ENCODE measurements at places on chromosomes 2 and 18. TPM values are rescaled to one million over a fixed set of nuclear protein-coding genes. Genes with fewer than 3 reads are reported as not detected.

The GNLY gene
- 1.8 TPM for polyA plus RNA-seq

The GALNT14 gene
- polyA plus RNA-seq, result 35.5 TPM

The PKDCC gene
- polyA plus RNA-seq, result 421 TPM

The CCDC178 gene
- 1.9 TPM for polyA plus RNA-seq

The CD8A gene
- 0.36 TPM for polyA plus RNA-seq

The PROKR1 gene
- polyA plus RNA-seq, result 0.21 TPM

The PLB1 gene
- 1.3 TPM for polyA plus RNA-seq

The DSEL gene
- polyA plus RNA-seq, result 22.5 TPM

The TMEM200C gene
- 1.1 TPM for polyA plus RNA-seq

The IL1F10 gene
- not detected for polyA plus RNA-seq

The NETO1 gene
- 0.43 TPM for polyA plus RNA-seq

The IL18RAP gene
- 0.17 TPM for polyA plus RNA-seq

The KANSL1L gene
- 77.8 TPM for polyA plus RNA-seq

The CROCC2 gene
- 0.06 TPM for polyA plus RNA-seq

The COLEC12 gene
- polyA plus RNA-seq, result 25.4 TPM

The MROH2A gene
- not detected for polyA plus RNA-seq

The KCNE4 gene
- 15.3 TPM for polyA plus RNA-seq

The IL18R1 gene
- 2.0 TPM for polyA plus RNA-seq

The NEURL3 gene
- 6.1 TPM for polyA plus RNA-seq

The DNAJC5G gene
- polyA plus RNA-seq, result 1.4 TPM

The CCDC195 gene
- polyA plus RNA-seq, result not detected

The C2orf81 gene
- polyA plus RNA-seq, result 9.2 TPM

The LONRF2 gene
- 4.1 TPM for polyA plus RNA-seq

The GBX2 gene
- polyA plus RNA-seq, result 0.44 TPM

The HOXD9 gene
- 87.5 TPM for polyA plus RNA-seq

The CFAP210 gene
- 3.3 TPM for polyA plus RNA-seq

The FAM124B gene
- 2.3 TPM for polyA plus RNA-seq

The LYG2 gene
- 0.17 TPM for polyA plus RNA-seq

Measured in renal pelvis (tissue), 12 donors.